Regular cardiac myocyte (primary cell): ENCODE measurements at places on chromosomes 7 and 10. TPM values are rescaled to one million over a fixed set of nuclear protein-coding genes. Genes with fewer than 3 reads are reported as not detected.

Gene SPDYE16
- total RNA-seq: 0.56 TPM in 1 of 2 replicates, not detected in the other

Gene OR2A5
- total RNA-seq: not detected in 2 replicates

Gene CLDN3
- total RNA-seq: not detected in 2 replicates

Gene ZNF488
- 0.19 TPM in 1 of 2 replicates, not detected in the other for total RNA-seq

Gene OGDH
- total RNA-seq: 75.8 and 102 TPM in 2 replicates

Gene NRG3
- total RNA-seq: under 0.01 and 0.19 TPM in 2 replicates

Gene FANK1
- 5.4 and 22.0 TPM in 2 replicates for total RNA-seq

Gene RBM17
- 36.4 and 60.8 TPM in 2 replicates for total RNA-seq

Gene TLX1
- total RNA-seq: not detected in 2 replicates

Gene STAG3
- total RNA-seq: 1.1 and 4.8 TPM in 2 replicates

Gene GPR85
- 0.56 and 0.58 TPM in 2 replicates for total RNA-seq

Gene TSPAN13
- 19.4 and 59.8 TPM in 2 replicates for total RNA-seq

Gene HMX3
- not detected in 2 replicates for total RNA-seq

Gene TAS2R41
- total RNA-seq: not detected in 2 replicates

Gene POR
- total RNA-seq: 77.8 and 82.2 TPM in 2 replicates

Gene SLC18A3
- under 0.01 TPM in 1 of 2 replicates, not detected in the other for total RNA-seq

Gene ATP6V1F
- total RNA-seq: 87.6 and 163 TPM in 2 replicates

Gene LRGUK
- 0.28 and 0.38 TPM in 2 replicates for total RNA-seq

Gene PLEKHS1
- total RNA-seq: not detected in 2 replicates

Gene CLRN3
- total RNA-seq: not detected in 2 replicates

Gene LRRD1
- total RNA-seq: under 0.01 TPM in 2 replicates

Gene CALML3
- total RNA-seq: not detected in 2 replicates

Gene STOX1
- under 0.01 and 0.19 TPM in 2 replicates for total RNA-seq

Gene KIF11
- total RNA-seq: 6.5 and 42.0 TPM in 2 replicates
